MM.1S (cell line): ENCODE measurements at places on chromosomes 7 and 10.

GRCh38 chr7:86328801-86329433, 314.8 kb upstream of the GRM3 start:
- DNase-seq = no peak

DNA sequence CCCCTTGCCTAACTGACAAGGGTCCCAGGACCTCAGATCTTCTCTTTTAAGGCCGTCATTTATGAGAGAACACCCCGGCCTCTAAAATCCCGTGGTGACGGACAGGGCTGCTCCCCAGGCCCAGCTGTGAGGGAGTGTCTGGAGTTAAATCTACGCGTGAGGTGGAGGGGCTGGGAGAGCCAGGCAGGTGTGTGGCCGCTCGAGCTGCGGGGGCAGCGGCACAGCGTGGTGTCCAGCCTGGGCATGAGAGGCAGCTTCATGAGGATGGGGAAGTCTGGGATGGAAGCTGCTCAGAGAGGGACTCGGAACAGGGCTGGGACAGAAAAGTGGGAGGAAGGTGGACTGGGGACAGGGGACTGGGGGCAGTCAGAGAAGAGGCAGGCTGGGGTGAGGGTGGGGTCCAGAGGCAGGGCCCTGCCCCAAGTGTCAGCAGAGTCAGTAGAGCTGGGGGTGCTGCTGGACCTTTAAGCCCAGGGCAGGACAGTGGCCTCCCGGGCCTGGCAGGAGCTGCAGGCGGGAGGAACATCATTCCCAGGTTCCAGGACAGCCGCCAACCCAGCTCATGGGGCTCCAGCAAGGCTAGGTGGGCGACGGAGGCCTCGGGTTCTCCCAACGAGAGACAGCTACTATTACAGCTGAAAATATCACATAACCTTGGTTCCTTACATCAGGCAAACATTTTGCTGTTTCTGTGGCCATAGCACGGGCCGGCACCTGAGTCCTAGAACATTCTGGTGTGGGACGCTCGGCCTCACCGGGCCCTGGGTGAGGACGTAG, 55.2 kb downstream of the JAKMIP3 start:
- no peak for DNase-seq

DNA sequence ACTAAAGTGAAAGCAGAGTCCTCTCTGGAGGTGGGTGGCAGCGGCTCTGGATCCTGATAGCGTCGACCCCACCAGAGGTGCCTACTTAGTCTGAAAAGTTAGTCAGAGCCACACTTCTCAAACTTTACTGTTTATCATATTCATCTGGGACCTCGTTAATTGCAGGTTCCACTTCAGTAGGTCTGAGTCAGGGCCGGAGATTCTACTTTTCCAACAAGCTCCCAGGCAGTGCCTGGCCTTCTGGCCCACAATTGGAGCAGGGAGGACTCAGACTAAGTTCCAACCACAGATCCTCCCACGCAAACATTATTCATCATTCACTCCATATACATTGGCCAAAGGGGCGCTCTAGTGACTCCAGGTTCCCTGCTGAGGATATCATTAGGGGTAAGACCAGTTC, 78.1 kb downstream of the VSTM4 start:
- DNase-seq = no peak

- no peak for DNase-seq
These were observed 4.5 kb upstream of the GATA3 start for GRCh38 chr10:8049865-8050555.

DNA sequence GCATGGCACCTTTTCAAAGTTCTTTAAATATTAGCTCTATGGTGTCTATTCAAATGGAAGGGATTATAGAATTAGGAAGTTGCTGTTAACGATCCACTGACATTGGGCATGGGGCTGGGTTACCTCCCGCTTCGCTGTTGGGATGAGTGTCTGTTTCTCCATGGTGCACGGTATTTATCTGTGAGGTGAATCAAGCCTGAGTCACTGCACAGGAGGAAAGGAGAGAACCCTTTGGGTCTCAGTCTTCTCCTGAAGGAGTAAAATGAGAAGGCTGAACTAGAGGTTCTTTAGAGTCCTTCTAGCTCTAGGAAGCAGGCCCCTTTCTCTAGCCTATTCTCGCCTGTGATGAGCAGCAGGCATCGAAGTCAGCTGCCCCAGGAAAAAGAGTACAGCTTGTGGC, 7.3 kb downstream of the JCAD start:
- DNase-seq = no peak

DNA sequence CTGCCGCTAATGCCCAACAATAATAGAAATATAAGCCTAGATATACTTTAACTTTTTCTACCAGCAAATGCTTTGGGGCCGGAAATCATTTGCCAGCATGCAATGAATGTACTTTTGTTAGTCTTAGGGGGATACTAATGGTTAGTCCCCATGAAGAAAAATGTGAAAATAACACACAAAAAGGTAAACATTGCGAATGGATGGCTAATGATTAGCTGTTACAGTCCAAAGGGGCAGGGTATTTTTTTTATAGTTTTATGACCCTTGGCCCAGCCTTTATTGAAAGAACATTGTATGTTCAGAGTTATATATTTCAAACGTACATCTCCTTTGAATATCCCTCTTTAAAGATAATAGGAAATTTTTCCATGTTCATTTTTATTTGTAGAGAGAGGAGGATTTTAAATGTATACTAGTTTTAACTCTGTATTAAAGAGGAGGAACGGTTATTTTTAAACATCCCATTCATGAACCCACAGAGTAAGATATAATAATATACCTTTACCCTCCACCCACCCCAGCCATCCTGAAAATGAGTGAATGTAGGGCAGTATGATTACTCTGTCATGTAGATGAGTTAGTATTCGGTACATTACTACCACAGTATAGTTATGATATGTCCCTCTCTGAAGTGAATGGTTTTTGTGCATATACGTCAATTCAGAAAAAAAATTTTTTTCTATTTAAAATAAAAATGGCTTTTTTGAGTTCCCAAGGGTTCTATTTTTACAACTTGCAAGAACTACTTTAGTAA, 63.6 kb downstream of the ARID5B start:
- DNase-seq = no peak

DNA sequence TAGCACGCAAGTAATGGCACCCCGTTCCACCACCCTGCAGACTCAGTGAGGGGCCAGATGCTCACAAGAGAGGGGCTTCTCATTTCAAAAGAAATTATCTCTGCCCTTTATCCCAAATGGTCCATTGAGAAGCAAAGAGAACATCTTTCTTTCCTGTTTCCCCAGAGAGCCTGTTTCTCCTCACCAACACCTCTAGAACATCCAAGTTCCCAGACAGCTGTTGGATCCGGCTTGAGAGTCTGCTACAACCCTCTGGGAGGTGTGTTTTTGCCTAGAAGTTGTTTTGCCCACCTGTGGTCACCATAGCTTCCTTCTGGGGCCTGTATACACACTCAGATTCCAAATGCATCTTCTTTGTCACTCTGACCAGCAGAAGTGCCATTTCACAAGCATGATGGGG, 637.4 kb downstream of the LRMDA start:
- DNase-seq = no peak

DNA sequence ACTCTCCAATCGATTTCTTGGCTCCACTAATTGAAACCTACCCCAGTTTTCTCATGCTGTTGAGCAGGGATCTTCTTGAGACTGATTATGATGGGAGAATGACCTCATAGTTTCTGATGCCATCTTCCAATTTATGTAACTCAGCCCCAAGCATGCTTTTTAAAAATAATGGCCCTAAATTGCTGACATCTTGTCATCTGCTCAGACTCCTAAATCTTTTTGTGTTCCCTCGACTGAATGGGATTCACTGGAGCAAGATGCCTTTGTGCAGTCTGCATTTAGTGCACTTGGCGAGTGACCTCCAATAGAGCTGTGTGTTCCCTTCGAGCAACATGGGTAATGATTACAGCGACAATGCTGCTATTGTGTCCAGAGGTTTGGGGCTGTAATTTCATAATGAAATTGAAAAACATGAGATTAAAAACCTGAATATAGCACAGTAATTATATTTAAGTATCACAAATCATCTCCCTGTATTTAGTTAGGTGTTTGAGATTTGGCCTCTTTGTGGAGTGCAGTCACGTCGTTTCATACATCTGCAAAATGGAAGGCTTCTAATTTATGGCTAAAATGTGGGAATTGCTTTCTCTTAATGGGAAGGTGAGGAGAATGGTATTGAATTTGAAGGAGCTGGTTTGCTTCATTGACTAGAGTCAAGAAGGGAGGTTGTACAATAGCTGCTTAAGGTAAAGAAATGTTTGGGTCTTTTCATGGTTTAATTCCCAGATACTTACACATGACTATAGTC, 192.9 kb downstream of the AUTS2 start:
- DNase-seq = no peak

- DNase-seq = no peak
These were observed 16.0 kb downstream of the SEMA3C start for GRCh38 chr7:80902716-80903308.

- no peak for DNase-seq
These were observed 301.5 kb downstream of the CCDC3 start for GRCh38 chr10:12699781-12700556.

- DNase-seq = no peak
These were observed 75.9 kb upstream of the SLF2 start for GRCh38 chr10:100836891-100837290.

- DNase-seq = peak; percentile 86
These were observed 3.8 kb downstream of the HILPDA start for GRCh38 chr7:128459394-128459878.

DNA sequence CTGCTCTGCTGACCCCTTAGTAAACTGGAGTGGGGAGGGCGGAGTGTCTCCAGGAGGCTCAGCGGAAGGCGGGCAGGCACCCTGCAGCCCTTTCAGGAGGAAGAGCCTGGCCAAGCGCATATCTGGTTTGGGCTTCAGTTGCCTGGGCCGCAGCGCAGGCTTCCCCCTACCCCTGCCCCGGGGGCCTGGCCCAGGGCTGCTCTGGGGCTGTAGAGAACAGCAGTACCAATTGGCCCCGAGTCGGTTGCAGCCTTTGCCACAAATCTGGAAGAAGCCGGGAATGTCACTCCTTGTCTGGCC, 28.1 kb upstream of the JAKMIP3 start:
- DNase-seq = no peak

- DNase-seq = no peak
These were observed 52.5 kb downstream of the ADCYAP1R1 start for GRCh38 chr7:31104361-31105255.

GRCh38 chr7:42549866-42550485, 313.0 kb upstream of the GLI3 start:
- DNase-seq = no peak

DNA sequence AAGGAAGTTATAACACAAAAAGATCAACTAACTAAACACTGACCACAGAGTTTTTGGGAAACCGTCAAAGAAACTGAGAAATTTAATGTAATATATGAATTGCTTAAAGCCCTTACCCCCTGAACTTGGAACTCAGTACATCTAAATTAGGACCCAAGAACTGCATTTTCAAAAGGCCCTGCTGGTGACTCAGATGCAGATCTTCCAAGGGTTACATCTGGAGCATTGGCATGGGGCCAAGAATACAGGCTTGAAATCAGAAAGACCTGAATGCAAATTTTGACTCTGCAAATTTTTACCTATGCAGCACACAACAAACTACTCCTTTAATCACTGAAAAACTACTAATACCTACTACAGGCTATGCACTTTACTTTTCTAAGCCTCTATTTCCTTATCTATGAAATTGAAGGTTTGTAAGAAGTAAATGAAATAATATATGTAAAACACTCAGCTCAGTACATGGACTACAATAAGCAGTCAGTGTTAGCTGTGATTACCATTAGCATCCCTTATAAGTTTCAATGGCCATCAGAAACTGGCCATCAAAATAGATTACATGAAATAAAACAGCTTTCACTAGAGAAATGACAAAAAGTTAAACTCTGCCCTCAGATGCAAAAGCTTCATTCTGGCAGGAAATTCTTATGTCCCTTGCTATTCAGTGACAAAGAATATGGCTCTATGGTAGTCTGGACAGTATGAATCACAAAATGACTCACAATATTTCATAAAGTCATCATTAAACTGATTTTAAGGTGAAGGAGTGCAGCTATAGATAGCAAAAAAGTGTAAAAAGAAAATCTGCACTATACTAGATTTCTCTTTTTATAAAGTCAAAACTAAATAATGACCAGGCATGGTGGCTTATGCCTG, 43.6 kb downstream of the NSUN6 start:
- peak; percentile 73 for DNase-seq

GRCh38 chr10:5282137-5282536, 82.6 kb upstream of the UCN3 start:
- DNase-seq = no peak

DNA sequence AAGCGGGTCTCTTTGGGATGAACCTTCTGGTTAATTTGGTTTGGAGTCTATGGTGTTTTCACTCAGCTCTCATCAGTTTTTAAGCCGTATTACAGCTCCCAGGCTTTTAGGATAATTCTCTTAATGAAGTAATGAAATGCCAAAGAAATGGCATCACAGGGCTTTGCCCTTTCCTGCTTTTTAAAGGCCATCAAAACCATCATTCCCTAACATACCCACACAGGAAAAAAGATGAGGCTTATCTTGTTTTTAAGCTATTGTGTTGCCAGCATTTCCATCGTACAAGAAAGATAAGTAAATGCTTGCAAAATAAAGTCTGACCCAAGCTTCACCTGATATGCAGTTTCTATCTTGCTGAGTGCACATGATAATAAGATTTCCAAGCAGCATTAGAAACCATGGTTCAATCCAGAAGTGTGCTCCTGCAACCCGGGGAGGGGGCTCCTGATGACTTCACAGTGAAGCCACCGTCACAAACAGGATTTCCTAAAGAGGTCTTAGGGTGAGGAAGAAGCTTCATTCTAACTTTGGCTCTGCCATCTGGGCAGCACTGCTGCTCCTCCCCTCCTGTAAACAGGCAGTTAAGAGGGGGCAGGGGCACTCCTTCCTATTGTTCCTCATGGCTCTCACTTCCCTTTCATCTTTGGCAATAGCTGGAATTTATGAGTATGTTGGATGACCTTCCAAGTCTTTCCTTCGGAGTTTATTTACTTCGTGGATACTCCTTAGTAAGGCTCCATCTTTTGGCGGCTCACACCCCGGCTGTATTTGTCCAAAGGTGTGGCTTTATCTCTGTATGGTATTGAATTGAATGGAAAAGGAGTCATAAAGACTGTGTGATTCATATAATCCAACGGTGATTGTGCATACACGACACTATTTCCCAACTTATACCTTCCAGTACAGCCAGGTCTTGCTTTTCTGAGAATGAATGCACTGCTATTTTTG, 55.2 kb upstream of the FAM133B start:
- no peak for DNase-seq

GRCh38 chr7:130400120-130400572, 19.9 kb downstream of the CPA1 start:
- no peak for DNase-seq

DNA sequence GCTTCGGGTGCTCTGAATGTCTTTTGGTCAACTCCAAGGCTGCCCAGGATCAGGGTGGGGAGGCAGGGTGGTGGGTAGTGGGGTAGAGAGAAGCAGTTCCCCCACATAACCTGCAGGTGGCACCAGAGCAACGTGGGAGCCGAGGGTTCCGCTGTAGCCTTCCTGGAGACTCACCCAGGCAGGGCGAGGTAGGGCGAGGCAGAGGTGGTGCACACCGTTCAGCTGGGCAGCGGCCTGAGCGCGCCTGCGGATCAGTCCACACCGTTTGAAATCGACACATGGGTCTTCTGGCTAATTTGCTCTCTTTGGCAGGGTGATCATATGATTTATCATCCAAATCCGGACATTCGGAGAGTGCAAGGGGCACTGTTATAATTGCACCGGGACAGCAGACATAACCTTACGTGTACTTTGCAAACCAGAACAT, 41.4 kb upstream of the MAP3K8 start:
- DNase-seq = peak; percentile 68

GRCh38 chr7:29262191-29262917, 67.8 kb downstream of the CHN2 start:
- DNase-seq = no peak
